Right lobe of liver (tissue), 6 donors: ENCODE measurements at places on chromosomes 4 and X.

GRCh38 chr4:76430519-76431388, 4.3 kb upstream of the SHROOM3 start:
- no peak for DNase-seq

GRCh38 chr4:148495463-148495862, 53.2 kb upstream of the NR3C2 start:
- no peak for DNase-seq

- no peak for DNase-seq
These were observed 622.4 kb downstream of the BCOR start for GRCh38 chrX:39475372-39475771.

DNA sequence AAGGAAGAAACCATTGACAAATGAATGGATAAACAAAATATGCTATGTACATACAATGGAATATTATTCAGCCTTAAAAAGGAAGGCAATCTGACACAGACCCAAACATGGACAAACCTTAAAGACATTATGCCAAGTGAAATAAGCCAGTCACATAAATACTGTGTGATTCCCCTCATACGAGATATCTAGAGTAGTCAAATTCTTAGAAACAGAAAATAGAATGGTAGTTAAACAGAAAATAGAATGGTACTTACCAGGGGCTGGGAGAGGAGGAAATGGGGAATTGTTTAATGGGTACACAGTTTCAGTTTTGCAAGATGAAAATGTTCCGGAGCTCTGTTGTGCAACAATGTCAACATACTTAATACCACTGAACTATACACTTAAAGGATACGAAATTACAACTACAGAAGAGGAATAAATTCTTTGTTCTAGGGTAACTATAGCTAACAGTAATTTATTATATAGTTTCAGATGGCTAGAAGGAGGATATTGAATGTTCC, 47.8 kb upstream of the DUSP21 start:
- no peak for DNase-seq

DNA sequence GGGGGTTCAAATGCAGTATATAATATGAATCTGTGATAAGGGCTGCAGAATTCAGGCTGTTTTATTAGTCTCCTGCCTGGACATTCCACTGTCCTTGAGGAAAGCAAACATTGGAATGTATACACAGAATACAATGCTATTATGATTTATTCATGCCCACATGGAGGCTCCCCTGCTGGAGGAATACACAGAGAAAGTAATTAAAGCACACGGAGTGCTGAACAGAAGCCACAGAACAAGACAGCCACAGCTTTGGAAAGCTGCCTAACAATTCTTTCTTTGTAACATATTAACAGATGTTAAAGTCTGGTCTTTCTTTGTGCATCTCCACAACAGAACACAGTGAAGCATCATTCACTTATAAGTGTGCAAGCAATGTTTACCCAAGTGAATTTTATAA, 155.8 kb downstream of the ARAP2 start:
- no peak for DNase-seq

- DNase-seq = no peak
These were observed 6.0 kb upstream of the TEX13A start for GRCh38 chrX:105226499-105226898.

DNA sequence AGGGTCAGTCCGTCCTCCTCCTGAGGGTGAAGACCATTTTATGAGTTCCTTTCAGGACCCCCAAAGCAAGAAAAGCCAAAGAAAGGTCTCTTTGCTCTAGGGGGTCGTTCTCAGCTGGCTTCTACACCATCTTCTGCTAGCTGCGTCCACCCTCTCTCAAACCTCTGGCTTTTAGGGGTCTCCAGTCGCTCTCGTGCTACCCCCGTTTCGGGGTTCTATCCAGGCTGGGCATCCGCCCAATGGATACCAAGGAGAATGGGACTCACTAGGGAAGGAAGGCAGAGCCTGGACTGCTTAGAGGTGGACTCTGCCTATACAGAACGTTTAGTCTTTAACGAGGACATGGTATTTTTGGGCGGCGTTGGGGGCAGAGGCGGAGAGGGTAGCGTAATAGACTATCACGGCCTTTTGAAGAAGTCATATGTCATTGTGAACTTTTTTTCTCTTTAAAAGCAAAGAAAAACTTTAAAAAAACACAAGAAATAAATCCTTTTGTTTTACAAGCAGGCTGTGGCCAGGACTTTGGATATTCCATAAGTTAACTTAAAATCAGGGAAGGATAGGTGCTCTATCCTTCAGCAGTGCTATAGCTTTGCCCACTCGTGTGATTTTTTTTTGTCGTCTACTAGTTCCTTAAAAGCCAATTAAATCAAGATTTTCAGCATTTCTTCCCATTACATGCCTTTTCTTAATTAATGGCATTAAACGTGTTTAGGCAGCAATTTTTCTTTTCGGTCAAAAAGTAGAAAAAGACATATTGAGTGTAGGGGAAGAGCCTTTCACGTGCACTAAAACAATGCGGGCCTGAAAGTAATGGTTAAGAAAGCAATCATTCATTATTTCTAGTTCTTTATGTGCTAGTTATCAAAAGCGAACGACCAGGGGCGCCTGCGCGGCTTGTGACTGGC, 7.2 kb upstream of the PITX2 start:
- no peak for DNase-seq

GRCh38 chr4:1566838-1567518, 117.1 kb downstream of the FAM53A start:
- no peak for DNase-seq

- no peak for DNase-seq
These were observed 10.9 kb upstream of the WDFY3 start for GRCh38 chr4:84977396-84977795.

- DNase-seq = no peak
These were observed 136.2 kb downstream of the EVC2 start for GRCh38 chr4:5572114-5572513.

DNA sequence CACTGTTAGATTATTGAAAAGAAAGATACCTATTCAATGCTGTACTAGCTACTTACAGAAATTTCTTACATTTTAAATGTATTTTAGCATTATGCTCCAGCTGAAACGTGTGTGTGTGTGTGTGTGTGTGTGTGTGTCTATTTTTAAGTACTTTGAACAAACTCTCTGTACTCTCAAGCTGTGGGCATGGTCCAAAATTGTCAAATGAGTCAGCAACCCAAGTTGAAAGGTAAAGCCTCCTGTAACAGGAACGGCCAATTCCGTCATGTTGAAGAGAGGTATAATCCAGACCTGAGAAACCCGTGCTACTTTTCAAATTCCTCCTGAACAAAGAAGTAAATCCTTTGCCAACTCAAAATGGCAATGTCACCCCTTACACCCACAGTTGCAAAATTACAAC, 20.5 kb downstream of the MAOB start:
- DNase-seq = no peak

DNA sequence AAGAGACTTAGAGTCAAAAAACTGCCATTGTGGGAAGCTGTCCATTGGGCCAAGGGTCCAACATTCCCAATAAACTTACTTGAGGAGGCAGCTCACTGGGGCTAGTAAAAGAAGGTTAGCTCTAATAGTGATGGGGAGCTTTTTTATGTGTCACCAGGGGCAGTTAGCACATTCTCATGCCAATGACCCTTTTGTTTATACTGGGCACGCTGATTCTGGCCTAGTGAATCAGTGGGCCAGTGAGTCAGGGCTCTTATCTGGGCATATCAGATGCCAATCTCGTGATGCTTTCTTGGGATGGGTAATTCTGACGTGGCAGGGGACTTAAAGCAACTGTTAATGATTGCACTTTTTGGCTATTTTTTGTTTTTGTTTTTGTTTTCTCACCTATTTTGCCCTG, 27.8 kb downstream of the TCEAL1 start:
- DNase-seq = no peak

DNA sequence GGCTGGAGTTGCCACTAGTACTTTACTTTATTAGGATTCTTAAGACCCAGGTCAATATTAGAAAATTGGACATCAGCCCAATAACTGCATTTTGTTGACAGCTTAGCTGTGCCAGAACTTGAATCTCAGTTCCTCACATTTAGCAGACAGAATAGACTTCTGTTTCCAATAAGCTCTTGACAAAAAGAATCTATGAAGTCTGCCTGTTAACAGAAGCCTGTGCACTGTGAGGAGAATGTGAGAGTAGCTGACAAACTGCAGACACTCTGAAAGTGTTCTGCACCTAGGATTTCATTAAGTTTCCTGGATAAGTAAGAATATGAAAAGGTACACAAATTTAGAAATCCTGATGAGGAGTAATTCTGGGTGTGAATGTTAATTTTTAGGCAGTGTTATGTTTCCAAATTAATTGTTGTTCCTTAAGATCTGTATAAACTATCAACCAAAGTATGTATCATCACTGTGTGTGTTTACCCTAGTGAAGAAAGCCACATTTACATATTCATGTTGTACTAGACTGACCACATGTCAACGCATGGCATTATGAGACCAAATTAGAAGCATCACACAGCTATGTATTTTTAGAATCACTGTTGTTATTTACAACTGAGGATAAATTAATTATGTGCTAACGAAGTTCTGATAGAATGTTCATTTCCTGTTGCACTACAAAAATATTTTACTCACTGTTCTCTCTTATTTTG, 756.4 kb upstream of the IGFBP7 start:
- DNase-seq = no peak

DNA sequence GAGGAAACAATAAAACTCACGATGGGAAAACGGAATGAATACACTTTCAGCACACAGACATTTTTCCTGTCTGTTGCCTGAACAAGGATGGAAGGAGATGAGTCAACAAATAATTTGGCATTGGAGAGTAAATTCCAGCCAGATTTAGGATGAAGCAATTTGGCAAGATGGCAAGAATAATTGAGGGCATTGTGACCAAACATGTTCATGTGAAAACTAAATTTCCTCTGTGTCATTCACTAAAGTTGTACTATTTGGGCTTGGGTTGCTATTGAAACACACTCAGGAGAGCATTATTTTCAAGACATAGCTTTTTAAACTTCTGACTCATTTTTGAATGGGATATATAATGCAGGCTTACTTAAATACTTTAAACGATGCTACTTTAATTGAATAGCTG, 1614.4 kb downstream of the PCDH19 start:
- no peak for DNase-seq

DNA sequence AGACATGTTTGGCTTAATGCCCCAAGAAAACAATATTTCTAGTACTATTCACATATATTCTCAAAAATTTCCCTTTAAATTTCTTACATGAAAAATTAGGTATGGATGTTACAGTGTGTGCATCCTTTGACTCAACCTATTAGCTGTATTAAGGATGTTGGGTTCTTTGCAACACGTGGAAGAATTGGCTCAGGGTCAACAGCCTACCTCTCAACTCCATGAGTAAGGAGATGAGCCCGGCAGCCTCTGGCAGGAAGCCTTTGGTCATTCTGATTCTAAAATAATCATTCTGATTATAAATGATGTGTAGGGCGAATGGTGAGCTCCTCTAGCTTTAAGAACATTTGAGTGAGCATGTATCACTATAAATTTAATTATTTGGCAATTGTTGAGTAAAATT, 148.0 kb upstream of the WDFY3 start:
- DNase-seq = no peak

DNA sequence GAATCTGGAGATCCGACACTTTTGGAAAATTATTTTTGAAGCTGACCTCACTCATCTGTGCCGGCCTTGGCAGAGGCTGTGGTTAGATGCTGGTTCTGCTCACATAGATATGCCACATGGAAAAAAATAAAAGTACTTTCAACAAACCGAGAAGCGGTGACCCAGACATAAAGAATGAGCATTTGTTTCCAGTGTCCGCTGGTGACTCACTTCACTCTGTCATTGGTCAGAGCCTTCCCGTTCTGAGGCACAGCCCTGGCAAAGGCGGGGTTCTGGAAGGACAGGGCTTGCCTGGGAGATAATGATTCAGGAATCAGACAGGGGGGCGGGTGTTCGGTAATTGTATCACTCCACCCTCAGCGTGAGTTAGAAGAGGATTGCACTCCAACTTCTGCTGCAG, 172.4 kb upstream of the MXRA5 start:
- DNase-seq = no peak

- no peak for DNase-seq
These were observed 65.9 kb downstream of the SRPX start for GRCh38 chrX:38154818-38155217.
